ENCODE measurements at places on chromosomes 12 and 14.

DNA sequence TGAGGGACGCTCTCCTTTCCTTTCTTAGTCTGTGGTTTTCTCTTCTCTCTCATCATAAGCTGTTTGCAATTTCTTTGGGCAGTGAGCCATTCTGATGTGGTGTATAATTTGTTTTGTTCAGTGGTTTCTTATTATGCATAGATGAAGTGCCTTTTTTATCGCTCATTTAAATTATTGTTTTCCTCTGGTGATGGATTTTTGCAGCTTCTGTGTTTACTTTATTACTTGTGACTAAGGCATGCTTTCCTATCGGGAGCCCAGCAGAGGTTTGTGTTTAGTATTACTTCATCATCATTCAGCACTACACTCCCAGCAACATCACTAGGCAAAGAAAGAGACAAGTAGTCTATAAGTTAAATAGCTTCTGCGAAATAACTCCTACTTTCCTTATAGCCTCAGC lies 586.6 kb upstream of the NOVA1 start:
- no peak for DNase-seq

DNA sequence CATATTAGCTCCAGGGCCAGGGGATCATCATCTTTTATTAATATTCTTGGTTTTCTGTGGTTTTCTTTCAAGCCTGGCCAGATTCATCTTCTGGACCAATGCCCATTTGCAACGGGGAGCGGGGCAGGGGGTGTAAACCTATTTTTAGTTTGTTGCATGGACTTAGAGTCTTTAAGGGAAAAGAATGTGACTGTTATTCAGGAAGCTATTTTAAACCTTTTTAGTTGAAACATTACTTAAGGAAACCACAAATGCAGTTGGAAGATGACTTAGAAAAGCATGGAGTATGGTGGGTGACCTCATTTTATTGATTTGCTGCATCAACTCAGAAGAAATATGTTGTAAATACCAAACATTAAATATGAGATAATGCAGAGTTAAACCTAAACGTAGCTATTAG lies 368.4 kb upstream of the E2F7 start:
- DNase-seq: no peak

- DNase-seq: no peak
These were observed 175.8 kb downstream of the SLC2A13 start for GRCh38 chr12:39930101-39930500.

GRCh38 chr12:89826468-89826867 lies 117.8 kb upstream of the ATP2B1 start:
- no peak for DNase-seq

DNA sequence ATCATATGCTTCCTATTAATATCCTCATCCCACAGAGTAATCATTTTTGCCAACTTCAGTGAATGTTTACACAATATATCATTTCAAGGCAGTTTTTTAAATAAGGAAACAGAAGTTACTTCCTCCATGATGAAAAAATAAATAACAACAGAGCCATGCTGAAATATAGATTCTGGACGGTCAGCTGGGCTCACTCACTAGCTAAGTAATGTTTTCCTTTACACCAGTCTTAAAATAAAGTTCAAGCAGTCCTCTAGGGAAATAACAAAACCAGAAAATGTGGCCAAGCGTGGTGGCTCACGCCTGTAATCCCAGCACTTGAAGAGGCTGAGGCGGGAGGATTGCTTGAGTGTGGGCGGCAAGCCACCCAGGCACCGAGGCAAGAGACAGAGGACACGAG lies 28.7 kb downstream of the AICDA start:
- no peak for DNase-seq

DNA sequence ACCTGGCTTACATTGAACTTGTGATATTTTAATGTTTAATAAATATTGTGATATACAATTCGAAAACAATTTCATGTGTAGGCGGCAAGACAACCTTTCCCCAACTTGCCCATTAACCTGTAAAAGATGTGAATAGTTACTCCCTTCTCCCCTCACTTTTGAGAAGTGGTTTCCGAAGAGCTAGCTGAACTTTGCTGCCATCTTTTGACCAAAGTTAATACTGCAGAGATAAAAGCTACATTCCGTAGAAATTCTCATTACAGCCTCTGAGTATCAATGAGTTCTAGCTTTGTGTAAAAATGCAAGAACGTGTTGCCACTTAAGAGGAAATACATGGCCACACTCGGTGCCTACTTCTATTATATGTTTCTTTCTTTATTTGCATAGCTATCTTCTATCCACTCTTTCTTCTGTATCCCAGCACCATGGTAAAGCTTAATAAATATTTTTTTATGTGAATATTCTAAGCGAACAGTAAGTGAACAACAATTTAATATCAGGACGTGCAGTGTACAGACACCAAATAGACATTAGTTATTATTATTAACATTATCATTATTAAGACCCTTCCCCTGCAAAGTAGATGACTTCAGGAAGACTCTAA lies 105.1 kb upstream of the TMEM260 start:
- DNase-seq: peak; percentile 47

DNA sequence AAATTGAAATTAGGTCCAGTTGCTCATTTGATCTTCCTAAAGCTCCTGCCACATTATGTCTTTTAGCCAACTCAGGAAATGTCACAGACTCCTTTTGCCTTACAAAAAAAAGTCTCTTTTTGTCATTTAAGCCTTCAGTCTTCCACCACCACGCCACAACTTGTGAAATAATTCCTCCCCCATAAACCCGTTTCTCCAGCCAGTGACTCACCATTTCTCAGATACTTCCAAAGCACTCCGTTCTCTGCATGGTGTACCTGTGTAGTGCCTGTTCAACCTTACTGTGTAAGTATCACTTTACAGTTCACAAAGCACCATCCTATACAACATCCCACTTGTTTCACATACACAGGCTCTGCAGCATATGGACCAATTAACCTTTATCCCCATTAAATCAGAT lies 139.5 kb upstream of the AEBP2 start:
- DNase-seq: no peak

- DNase-seq: peak; percentile 49
These were observed 275.2 kb upstream of the CRY1 start for GRCh38 chr12:107368586-107368985.

DNA sequence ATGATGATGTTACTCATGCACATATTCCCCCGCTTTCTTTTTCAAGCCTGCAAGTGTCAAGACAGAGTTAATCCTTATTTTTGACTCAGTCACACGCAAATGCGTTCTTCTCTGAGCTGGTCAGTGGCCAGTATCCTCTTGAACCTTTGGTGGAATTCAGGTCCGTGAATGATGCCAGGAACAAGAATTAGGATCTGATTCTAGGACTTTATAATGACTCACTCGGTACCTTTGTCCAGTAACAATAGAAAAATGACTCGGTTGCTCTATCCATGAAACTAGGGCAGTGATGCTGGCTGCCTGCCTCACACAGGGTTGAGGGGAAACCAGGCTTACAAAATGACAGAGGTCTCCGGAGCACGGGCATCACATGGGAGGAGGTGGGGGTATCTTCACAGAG lies 185.8 kb upstream of the NUDT4 start:
- no peak for DNase-seq

DNA sequence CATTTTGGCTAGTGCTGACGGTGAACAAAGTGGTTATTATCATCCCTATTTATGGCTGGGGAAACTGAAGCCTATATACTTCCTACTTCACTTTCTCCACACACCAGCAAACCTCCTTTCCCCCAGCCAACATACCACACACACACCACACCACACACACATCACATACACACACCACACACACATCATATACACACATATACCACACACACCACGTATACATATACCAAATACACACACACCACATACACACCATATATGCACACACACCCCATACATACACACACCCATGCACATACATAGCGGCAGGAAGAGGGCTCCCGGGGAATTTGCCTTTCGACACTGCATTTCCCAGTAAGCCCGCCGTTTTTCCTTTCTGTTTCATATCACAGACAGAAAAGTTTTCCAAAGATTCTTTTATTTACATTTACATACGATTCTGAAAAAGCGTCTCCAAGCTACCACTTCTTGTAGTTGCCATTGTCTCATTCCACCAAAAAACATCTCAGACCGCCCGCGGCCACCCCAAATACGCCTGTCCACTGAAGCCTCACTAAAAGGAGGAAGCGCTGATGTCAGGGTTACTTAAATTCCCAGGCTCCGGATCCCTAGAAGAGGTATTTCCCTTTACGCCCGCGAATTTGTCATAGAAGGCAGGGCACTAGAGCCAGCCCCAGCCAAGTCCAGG lies 823 bp upstream of the RAB5B start:
- DNase-seq: peak; percentile 61

- DNase-seq: no peak
These were observed 174.9 kb downstream of the BCAT1 start for GRCh38 chr12:24773996-24774395.

- peak; percentile 60 for DNase-seq
These were observed 5.4 kb upstream of the NR4A1 start for GRCh38 chr12:52045794-52046199.

DNA sequence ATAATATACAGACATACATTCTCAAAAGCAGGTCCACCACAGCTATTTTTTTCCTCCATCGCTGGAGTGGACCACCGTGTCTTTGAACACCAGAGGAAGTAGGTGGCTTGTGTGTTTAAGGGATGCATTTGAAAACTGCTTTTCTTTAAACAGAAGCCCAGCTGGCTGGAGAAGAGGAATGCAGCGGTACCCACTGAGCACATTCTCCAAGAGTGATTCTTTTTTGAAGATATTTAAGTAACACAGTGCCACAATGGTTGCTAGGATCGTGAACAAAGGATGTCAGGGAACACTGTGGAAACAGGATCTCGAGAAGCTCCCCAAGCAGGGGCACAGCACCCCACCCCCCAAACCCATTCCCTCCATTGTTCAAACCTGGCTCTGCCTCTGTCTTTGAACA lies 286.6 kb upstream of the PWP1 start:
- no peak for DNase-seq

- DNase-seq: no peak
These were observed 32.6 kb downstream of the CPSF2 start for GRCh38 chr14:92154283-92154942.

GRCh38 chr12:124422570-124423523 lies 128.0 kb downstream of the RFLNA start:
- no peak for DNase-seq

All from CD4-positive, alpha-beta T cell treated with Interleukin-4 for 1 hour (primary cell).